A549 treated with Hydrocortisone at 1 μM for 4 hours (cell line): ENCODE measurements at places on chromosomes 6 and 20. TPM values are rescaled to one million over a fixed set of nuclear protein-coding genes. Genes with fewer than 3 reads are reported as not detected.

The MYB gene
- total RNA-seq, result 0.59 to 1.2 TPM (median 0.95 TPM) in 5 replicates

The UQCC2 gene
- total RNA-seq, result 63.7 to 120 TPM (median 100 TPM) in 5 replicates

The SLC39A7 gene
- total RNA-seq, result 98.2 to 128 TPM (median 107 TPM) in 5 replicates

The FGD2 gene
- total RNA-seq, result 0.03 TPM in 1 of 5 replicates, not detected in the others

The HSF2 gene
- 3.9 to 7.4 TPM (median 7.1 TPM) in 5 replicates for total RNA-seq

The LRRC73 gene
- 0.71 to 1.4 TPM (median 1.1 TPM) in 5 replicates for total RNA-seq
